ENCODE measurements at places on chromosomes 11 and 22.

- DNase-seq: no peak
Measured at GRCh38 chr22:34669001-34669400, 397.0 kb upstream of the ISX start.

- no peak for DNase-seq
Measured at GRCh38 chr11:134543241-134543640, 131.2 kb upstream of the B3GAT1 start.

- no peak for DNase-seq
Measured at GRCh38 chr11:123006860-123007542, 25.4 kb upstream of the BSX start.

DNA sequence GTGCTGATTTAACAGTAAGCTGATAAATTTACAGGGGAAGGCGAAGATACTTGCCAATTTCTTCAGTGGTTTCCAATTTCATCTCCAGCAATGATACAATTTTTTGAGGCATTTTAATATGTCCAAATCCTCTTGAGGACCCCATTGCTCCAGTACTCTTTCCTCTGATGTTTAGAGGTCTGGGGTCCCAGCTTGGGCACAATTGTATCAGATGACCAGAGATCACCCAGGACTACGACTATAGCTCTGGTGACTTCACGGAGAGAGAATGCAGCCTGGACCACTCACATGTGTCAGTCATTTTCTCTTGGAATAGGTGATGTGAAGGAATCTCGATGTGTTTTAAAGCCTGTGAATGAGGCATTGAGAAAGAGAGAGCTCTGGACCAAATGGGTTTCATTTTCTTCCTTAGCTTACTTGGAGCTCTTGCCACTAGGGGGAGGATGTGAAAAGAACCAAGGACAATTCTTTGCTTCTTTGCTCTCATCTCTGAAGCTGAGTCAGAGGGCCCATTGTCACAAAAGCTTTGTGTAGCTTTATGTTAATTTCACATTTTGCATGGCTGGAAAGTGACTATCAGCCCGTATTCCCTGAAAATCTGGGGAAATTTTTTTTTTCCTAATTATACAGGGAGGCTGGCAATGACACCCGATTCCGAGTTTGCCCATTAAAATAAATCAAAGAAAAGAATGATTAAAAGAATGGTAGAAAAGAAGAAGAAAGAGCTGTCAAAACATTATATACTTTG, 6.7 kb upstream of the CCDC90B start:
- no peak for DNase-seq

- DNase-seq: no peak
Measured at GRCh38 chr22:43901976-43902643, 10.3 kb upstream of the PNPLA5 start.

DNA sequence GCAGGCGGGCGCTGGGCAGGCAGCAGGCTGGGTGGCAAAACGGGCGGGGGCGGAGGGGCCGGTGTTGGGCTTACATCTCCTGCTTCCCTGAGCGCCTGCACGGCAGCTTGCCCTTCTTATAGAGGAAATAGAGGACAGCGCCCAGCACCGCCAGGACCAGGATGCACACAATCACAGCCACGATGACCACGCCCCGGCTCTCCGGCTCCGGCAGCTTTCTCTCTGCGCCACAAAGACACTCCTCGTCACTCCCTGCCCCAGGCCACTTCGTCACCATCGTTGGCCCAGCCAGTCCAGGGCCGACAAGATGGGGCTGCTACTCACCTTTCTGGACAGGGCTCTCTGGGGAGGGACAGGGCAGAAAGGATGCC, 6.3 kb downstream of the MCAM start:
- DNase-seq: no peak

DNA sequence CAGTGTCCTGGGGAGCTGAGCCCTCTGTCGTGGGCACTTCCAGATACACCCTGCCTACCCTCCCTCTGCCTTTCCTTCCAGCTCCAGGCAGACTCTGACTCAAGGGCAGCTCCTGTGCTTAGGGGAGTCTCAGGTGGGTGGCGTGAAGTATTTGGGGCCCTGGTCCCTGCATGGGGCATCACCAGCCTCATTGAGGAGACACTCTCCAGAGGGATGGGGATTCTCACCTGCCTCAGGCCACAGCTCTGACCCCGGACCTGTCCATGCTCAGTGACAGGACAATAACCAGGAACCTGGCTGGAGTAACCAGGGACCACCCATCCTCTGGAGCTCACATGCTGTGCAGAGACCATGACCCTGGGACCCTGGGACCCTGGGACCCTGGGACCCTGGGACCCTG, 41.2 kb downstream of the GGTLC2 start:
- peak; percentile 56 for DNase-seq

- no peak for DNase-seq
Measured at GRCh38 chr11:61693922-61694601, 13.9 kb downstream of the DAGLA start.

GRCh38 chr22:22893077-22893805, 5.6 kb downstream of the IGLL5 start:
- DNase-seq: peak; percentile 46

DNA sequence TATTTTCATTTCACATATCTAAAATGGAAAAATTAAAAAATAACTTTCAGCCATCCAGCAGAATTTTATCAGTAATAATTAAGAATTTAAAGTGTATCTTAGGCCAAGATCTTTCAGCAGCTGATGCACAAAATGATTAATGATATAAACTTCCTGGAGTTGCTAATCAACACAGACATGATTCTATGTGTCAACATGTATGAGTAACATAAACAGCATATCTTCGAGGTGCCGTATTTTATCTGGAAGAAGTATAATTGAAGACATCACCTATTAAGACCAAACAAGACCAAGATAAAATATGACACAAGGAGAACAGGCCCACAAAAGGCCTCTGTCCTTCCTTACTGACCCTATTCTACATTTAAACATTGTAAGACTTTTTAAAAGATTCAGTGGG, 45.2 kb downstream of the SLC5A12 start:
- no peak for DNase-seq

- no peak for DNase-seq
Measured at GRCh38 chr11:56624661-56625110, 10.0 kb upstream of the OR5M1 start.

GRCh38 chr22:45657701-45658100, 13.9 kb upstream of the ATXN10 start:
- no peak for DNase-seq

DNA sequence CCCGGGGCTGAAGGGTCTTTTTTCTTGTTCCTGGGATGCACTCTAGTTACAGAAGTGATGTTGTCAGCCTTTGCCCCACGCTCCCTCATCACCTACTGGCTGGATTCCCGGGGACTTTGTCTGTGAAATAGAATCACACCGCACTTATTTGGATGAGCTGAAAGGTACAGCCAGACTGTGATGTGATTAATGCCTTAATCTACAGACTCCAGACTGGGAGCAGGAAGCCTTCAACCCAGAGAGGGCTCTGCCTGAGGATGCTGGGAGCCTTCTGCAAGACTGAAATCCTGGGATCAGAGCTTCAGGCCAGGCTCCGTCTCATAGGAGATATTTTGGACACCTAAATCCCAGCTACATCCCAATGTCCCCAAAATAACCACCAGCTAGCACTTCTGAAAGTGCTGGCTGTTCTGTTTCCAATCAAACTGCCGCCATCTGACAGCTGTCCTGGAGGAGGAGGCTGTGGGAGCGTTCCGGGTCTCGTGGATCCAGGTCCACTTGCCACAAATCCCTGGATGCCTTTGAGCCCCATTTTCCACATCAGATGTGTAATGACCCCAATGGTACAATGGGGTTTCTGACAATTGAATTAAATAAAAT, 688.5 kb downstream of the TBC1D22A start:
- no peak for DNase-seq

GRCh38 chr22:45966320-45966894, 10.6 kb downstream of the WNT7B start:
- DNase-seq: no peak

Measured in posterior cingulate gyrus (tissue), 11 donors.